Stimulated activated CD4-positive, alpha-beta T cell treated with anti-CD3 and anti-CD28 coated beads, Interleukin-15, amount 100 ng/mL, for 1 hour (primary cell): ENCODE measurements at places on chromosomes 12 and 14.

- no peak for DNase-seq
Observed at GRCh38 chr12:104730763-104731162, 227.3 kb downstream of the SLC41A2 start.

GRCh38 chr12:57487055-57487596, 742 bp upstream of the MARS1 start:
- no peak for DNase-seq

DNA sequence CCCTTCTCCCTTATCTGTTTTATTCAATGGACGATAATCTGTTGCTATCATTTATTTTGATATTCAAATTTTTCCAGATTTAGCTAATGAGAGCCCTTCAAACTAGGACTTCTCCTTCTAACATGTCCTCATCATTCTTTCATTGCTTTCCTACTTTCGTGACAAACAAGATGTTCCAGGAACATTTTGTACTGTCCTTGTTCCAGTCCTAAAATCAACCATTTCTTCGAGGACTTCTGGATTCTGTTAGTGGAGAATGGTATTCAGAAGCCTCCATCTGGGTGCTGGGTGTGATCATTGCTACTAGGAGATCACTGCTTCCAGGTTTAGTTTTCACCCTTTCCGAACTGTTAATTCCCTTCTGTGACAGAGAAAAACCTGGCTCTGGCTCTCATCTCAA, 29.5 kb upstream of the FBXO34 start:
- DNase-seq, result no peak

GRCh38 chr14:29097476-29097875, 330.9 kb downstream of the FOXG1 start:
- DNase-seq, result no peak

GRCh38 chr12:130391186-130391585, 53.5 kb downstream of the PIWIL1 start:
- no peak for DNase-seq

DNA sequence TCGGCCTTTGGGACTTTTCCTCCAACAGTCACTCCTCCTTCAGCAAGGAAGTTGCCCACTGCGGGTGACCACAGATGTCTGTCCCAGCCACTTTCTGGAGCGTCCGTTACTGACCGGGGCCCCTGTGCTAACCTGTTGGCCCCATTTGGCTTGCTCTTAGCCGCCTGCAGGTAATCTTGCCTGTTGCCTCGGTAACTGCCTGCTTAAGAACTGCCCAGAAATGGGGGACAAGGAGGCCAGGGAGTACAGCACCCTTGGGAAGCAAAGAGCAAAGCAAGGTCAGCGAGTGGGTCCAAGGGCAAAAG, 338.8 kb upstream of the SFSWAP start:
- no peak for DNase-seq
